ENCODE measurements at places on chromosomes 11 and 22. TPM values are rescaled to one million over a fixed set of nuclear protein-coding genes. Genes with fewer than 3 reads are reported as not detected.

GRCh38 chr11:35661534-35661933 is 1.0 kb upstream of the TRIM44 start:
- DNase-seq = no peak
- no peak overlapping the region for H3K27ac ChIP-seq
- H3K4me1 ChIP-seq = peaks cover 12% of the 10 kb centered on the region

DNA sequence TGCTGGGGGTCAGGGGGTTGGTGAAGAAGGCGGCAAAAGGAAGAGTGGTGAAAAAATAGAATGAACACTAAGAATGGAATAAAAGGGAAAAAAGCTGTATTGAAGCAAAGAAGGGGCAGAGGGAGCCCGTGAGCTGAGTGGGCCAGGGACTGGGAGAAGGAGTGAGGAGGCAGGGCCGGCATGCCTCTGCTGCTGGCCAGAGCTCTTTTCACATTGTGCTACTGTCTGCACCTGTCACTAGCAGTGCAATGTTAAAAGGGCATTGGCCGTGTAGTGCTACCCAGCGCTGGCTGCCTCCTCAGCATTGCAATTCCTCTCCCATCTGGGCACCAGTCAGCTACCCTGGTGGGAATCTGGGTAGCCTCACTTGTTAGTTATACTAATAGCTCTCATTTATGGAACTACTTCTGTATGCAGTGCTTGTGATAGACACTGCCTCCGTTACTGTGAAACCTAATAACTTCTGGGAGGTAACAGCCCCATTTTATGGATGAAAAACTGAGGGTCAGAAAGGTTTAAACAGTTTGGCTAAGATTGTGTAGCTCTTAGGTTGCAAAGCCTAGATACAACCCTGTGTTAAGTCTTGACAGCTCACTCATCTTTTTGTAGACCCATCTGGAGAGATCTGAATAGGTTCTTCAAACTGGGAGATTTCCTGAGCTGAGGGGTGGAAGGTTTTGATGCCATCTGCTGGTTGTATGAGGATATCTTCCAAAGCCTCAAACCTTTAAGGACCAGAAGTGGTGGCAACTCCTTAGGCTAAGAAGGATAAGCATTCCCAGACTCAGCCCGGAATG is 8.5 kb downstream of the YPEL4 start:
- DNase-seq = peak; percentile 51
- no peak overlapping the region for H3K4me3 ChIP-seq
- no peaks in the 10 kb centered on the region for H3K36me3 ChIP-seq
- H3K27ac ChIP-seq = peak overlapping the region; percentile 94

DNA sequence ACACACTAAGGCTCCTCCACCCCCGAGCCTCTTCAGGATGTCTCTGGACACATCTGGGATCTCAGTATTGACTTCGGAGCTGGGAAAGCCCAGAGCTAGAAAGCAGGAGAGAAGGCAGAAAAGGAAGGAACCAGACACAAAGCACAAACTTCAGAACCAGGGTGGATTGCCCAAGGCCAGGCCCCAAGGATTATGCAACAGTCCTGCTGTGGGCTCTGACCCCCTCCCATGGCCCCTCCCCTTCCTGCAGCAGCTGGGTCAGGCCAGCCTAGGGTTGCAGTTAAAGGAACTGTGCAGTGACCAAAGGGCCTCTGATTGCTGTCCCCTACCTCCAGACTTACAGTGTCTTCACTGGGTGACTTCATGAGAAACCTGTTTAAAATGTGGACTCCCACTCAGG is 5.3 kb downstream of the KCNE3 start:
- peak; percentile 80 for DNase-seq
- peak overlapping the region; percentile 69 for H3K27ac ChIP-seq
- peaks cover 53% of the 10 kb centered on the region for H3K4me1 ChIP-seq
- peaks cover 3% of the 10 kb centered on the region for H3K36me3 ChIP-seq
- peak overlapping the region; percentile 18 for H3K4me3 ChIP-seq

Gene OR11H1
- not detected for polyA plus RNA-seq

DNA sequence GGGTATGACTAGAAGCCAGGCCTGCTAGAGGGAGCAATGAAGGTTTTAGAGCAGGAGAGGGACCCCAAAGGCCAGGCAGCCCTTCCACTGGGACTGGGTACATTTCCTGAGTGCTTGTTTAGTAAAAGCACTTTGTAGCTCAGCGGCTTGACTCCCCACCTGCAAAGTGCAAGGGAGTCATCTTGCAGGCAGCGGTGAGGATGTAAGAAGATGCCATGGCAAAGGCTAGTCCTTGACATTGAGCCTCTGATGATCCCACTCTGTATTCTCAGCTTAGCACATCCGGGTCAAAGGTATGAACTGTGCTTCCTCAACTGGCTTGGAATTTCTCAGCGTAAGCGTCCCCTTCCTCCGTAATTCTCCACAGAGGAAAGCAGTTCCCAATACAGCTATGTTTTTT is 3.1 kb upstream of the UBE2L3 start:
- peaks cover 3% of the 10 kb centered on the region for H3K4me1 ChIP-seq
- no peak overlapping the region for H3K27ac ChIP-seq
- H3K4me3 ChIP-seq = no peak overlapping the region
- no peaks in the 10 kb centered on the region for H3K36me3 ChIP-seq
- no peak for DNase-seq

GRCh38 chr22:45125188-45125587 is 38.5 kb upstream of the NUP50 start:
- no peaks in the 10 kb centered on the region for H3K27me3 ChIP-seq
- no peaks in the 10 kb centered on the region for H3K4me1 ChIP-seq
- no peaks in the 10 kb centered on the region for H3K36me3 ChIP-seq
- no peak overlapping the region for H3K4me3 ChIP-seq
- DNase-seq = no peak
- no peak overlapping the region for H3K27ac ChIP-seq

DNA sequence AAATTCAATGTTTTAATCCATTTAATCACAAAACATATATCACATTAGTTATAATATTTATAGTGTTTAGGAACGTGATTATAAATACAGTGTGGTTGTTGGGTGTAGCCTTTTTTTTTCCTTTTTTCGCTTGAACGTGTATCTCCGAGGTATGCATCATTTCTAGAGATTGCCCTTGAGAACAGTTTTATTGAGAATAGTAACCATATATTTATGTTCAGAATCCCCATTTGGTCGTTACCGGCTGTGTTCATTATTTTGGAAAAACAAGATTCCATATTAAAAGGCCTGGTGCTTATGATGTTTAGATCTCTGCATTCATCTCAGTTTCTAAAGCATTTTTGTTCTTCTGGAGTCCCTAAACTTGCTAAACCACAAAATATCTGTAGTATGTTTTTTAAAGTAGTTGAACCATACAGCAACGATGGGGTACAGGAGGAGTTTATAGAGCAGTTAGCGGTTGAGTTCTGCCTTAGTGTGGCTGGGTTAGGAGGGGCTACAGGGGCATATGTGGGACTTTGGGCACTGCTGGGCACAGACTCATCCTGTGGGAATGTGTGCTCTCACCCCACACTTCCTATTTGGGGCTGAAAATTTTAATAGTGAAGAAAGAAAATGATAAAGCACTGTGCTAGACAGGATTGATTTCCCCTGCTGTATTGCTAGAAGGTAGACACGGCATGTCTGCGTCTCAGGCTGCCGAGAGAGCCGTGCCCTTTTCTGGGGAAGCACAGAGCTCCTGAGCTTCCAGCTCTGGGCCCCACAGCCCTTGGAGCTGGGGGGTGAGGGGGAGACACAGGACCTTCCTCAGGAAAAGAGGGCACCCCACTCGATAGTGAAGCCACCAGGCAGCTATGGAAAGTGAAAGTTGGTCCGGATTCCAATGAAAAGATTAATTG is 81.5 kb upstream of the PPARA start:
- no peaks in the 10 kb centered on the region for H3K36me3 ChIP-seq
- peak overlapping the region; percentile 7 for H3K4me3 ChIP-seq
- H3K27ac ChIP-seq = peak overlapping the region; percentile 100
- H3K4me1 ChIP-seq = peaks cover 21% of the 10 kb centered on the region
- H3K27me3 ChIP-seq = no peaks in the 10 kb centered on the region
- DNase-seq = peak; percentile 53

DNA sequence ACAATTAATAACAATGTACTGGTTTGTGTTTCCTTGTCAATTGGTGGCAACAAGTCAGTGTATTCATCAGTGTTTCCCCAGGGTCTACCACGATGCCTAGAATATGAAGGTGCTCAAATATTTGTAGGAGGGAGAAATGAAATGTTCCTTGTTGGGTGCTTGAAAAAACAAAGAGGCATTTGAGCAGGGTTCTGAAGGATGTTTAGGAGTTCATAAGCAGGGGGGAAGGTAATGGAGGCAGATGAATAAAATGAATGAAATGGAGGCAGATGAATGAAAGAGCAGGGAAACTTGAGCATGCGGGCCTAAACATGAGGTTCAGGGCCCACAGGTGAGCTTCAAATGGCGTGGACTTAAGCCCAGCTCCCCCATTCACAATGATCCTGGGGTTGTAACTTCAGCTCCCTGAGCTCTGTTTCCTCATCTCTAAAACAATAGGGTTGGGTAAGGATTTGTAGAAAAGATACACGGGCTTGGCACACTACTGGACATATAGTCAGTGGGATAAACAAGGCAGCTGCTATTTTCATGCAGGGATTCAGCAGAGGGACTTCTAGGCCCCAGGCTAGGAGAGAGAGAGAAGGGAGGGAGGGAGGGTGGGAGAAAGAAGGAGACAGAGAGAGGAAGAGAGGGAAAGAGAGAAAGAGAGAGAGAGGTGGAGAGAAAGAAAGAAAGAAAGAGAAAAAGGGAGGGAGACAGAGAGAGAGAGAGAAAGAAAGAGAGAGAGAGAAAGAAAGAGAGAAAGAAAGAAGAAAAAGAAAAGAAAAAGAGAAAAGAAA is 73.7 kb downstream of the MN1 start:
- no peaks in the 10 kb centered on the region for H3K36me3 ChIP-seq
- peaks cover 33% of the 10 kb centered on the region for H3K4me1 ChIP-seq
- H3K4me3 ChIP-seq = no peak overlapping the region
- no peaks in the 10 kb centered on the region for H3K27me3 ChIP-seq

GRCh38 chr11:15976433-15977045 is 379.8 kb downstream of the SOX6 start:
- no peak for DNase-seq
- H3K27ac ChIP-seq = no peak overlapping the region
- no peak overlapping the region for H3K4me3 ChIP-seq
- H3K27me3 ChIP-seq = no peaks in the 10 kb centered on the region
- peaks cover 2% of the 10 kb centered on the region for H3K36me3 ChIP-seq
- no peaks in the 10 kb centered on the region for H3K4me1 ChIP-seq
